ENCODE measurements at places on chromosomes 4 and X.

GRCh38 chr4:4333265-4333706, 43.2 kb downstream of the ZBTB49 start:
- DNase-seq: peak; percentile 23

GRCh38 chrX:102985192-102985591, 48.1 kb downstream of the RAB40AL start:
- DNase-seq: peak; percentile 92

- DNase-seq: no peak
Observed at GRCh38 chr4:73005514-73005913, 64.0 kb downstream of the COX18 start.

GRCh38 chr4:159549098-159549518, 446.2 kb downstream of the RAPGEF2 start:
- DNase-seq: no peak

DNA sequence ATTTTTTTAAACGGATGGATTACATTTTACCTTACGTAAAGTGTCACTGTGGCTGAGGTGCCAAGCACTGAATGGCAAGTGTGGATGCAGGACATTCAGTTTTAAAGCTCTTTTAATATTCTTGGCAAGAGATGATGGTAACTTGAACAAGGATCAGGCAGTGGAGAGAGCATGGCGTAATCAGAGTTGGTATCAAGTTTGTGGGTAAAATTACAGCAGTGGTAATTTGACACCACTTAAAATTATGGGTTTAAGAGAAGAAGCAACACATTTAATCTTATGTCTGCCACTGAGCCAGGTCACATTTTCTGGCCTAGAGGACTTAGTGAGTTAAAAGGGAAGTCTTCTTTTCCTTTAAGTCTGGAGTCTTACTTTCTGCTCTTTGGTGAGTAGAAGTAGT, 100.5 kb downstream of the NAA11 start:
- DNase-seq: no peak

DNA sequence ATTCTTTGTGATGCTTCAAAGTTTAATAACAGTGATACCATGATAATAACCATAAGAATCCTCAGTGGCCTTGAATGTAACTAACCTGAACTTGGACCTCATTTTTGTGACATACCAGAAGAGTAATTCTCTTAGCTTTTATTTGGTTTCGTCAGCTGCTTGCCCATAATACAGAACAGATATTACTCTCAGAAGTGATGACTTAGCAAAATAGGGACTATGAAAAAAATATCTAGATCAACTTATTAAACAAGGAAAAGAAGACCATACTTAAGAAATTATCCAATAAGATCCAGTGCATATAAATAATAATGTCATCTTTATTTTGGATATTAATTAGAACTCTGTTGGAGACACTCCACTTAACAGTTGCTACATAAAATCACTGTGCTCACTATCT, 236.9 kb upstream of the GPC4 start:
- DNase-seq: no peak

- no peak for DNase-seq
Observed at GRCh38 chrX:136041254-136041812, 56.1 kb downstream of the SLC9A6 start.
